Mucosa of descending colon (tissue), 3 donors: ENCODE measurements at places on chromosomes 12 and 14.

DNA sequence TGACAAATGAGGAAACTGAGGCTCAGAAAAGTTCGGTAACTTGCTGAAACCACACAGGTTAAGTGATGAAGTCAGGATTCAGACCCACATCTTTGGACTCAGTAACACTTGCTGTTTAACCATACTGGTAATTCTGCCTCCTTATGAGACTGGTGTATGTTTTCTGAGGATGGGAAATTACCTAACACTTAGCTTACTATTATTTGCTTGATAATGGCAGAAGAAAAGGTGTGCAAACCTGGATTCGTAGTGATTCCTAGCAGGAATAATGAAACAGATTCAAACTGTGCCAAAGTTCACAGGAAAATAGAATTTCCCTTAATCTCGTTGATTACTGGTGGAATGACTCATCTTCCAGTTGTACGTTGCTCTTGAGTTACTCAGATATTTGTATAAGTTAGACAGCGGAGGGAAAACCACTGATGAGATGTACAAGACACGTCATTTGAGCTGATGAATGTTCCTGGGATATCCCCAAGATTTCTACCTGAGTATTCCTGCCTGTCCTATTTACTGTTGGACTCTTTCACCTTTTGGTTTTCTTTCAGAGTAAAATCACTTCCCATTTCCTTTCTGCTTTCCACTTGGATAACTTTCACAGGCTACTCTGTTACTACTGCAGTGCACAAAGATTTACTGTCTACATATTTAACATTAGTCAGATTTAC, 37.5 kb downstream of the PRORP start:
- no peak for DNase-seq

- no peak for DNase-seq
Observed at GRCh38 chr12:75587340-75588106, 76.1 kb upstream of the KRR1 start.

- DNase-seq: no peak
Observed at GRCh38 chr12:108295641-108296040, 43.5 kb downstream of the CMKLR1 start.

DNA sequence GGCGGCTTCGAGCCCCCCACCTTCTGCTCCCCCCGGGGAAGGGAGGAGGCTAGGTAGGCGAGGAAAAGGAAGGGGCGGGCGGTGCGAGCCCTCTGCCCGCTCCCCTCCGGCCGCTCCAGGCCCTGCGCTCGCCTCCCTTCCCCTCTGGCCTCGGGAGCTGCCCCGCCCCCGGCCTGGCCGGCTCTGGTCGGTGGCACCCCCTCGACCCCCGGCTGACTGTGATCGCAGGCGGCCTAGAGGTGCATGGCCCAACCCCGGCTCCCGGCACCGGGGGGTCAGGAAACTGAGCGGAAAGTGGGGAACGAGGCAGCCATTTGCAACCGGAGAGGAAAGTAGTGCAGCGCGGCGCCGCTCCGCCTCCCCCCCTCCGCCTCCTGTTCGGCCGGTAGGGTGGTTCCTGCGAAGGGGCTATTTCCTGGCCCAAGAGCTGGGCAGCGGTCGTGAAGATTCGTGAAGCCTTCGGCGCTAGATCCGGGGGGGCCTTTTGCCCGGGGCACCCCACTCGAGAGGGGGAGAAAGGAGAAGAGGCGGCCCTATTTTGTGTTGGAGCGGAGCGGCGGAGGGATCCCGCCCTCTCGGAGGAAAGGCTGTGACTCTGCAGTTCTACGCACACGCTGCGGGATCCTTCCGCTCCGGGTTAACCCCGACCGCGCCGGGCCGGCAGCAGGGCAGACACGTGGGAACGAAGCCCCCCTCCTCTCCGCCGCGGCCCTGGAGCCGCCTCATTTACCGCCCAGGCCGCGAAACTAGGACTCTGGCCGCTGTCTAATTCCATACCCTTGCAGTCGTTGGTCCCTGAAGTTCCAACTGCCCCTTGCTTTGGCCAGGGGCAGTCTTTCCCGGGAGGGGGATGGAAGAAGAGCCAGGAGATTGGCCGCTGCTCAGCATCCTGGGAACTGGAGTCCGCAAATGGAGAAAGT, at the start of gene KMT2D:
KMT2D (minus strand) TSS at position 558 of the 920 bp plus-strand sequence. CDS start 5,470 bp downstream, outside the sequence.
- DNase-seq: peak; percentile 93

- DNase-seq: peak; percentile 53
Observed at GRCh38 chr12:39619660-39620433, at the start of gene ABCD2. Gene ABCD2, minus strand, starts transcription at chr12:39619803. Its CDS starts 188 bp downstream, at chr12:39619615.

- DNase-seq: peak; percentile 86
Observed at GRCh38 chr12:110245369-110245772, 35.7 kb upstream of the ATP2A2 start.

DNA sequence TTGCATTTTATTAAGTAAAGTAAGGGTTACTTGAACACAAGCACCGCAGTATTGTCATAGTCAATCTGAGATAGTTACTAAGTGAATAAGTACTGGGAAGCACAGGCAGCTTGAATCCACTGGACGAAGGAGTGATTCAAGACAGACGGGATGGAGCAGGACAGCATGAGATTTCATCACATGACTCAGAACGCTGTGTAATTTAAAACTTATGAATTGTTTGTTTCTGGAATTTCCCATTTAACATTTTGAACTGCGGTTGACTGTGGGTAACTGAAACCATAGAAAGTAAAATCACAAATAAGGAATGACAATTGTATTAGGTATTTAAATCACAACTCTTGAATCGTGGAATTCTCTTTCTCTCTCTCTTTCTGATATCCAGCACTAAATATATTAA, 1630.4 kb upstream of the SEL1L start:
- no peak for DNase-seq

GRCh38 chr12:6962285-6963015, 8.0 kb downstream of the PHB2 start:
- peak; percentile 85 for DNase-seq

DNA sequence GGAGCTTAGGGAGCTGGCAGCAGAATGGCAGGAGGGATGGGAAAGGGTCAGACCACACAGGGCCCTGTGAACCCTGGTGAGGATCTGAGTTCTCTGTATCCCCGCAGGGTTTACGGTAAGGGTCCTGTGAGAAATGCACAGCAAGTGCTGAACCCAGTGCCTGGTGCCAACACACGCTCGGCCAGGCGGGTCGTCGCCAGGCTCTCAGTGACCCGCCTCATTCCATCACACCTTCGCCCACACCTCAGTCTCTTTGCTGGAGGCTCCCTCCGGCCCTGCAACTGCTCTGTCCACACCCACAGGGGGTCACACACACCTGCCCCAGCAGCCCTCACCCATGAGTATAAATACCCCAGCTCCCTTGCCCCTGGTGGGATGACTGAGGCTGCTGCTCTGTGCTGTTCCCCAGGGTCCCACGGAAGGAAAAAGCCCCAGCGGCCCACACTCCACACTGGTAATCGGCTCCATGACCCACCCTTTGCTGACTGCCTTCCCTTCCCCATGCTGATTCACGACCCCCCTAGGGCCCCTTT, 23.1 kb downstream of the CAMKK2 start:
- no peak for DNase-seq

- no peak for DNase-seq
Observed at GRCh38 chr14:68403191-68404145, 389.4 kb downstream of the ZFP36L1 start.

GRCh38 chr14:105425823-105426247, 6.2 kb downstream of the MTA1 start:
- no peak for DNase-seq

GRCh38 chr14:71444030-71444822, 488.0 kb upstream of the RGS6 start:
- DNase-seq: no peak

DNA sequence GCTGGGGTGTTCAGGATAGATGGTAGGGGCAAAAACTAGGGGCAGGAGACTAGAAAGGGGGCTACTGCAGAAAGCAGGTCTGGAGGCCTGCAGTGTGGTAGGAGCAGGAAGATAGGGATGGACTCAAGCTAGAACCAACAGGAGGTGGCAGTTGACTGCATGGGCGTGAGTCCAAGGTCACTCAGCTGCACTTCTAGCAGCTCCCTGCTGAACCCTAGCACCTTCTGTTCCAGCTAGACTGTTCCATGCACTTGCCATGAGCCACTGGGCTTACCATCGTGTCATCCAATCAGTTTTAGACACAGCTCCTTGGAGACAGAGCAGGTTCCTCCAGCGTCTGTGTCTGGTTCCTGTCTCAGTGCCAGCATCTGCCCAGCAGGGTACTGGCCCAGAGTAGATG, 11.3 kb upstream of the KRT8 start:
- no peak for DNase-seq

DNA sequence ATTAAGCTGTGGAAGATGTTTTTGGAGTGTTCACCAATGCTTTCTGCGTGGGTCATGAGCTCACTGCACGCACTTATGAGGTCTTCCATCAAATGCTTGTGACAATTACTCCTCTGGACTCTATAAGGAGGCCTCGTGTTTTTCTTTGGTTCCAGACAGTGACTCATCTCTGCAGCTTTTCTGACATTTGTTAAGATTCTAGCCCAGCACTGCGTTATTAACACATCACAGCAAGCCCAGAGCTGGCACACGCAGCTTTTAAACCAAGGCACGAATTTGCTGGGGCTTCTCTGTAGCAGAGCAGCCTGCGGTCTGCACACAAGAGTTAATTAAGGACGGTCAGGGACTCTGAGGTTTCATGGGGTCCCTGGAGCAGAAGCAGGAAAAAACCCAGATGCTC, 16.9 kb downstream of the MEG3 start:
- peak; percentile 15 for DNase-seq

- DNase-seq: peak; percentile 68
Observed at GRCh38 chr12:68746572-68747180, 700 bp downstream of the SLC35E3 start.

DNA sequence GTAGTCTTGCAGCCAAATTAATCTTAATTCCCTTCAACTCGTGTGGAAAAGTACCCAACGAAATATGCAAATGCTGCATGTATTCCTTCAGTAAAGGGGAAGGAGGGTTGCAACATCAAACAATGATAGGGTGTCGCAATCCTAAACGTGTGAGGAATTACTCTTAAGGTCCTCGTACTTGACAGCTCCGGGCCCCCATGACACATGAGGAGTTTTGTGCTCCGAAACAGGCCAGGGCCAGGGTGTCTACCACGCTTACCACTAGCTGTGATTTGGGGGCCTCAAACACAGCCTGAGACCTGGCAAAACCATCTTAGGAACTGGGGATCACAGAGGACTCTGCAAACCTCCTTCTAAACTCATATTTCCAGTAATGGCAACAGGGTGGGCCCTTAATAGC, 20.4 kb downstream of the FOS start:
- DNase-seq: no peak

- DNase-seq: no peak
Observed at GRCh38 chr14:62528296-62528695, 517.0 kb downstream of the KCNH5 start.

GRCh38 chr14:101564819-101565698, 3.8 kb downstream of the DIO3 start:
- peak; percentile 38 for DNase-seq

- DNase-seq: no peak
Observed at GRCh38 chr12:104010121-104010520, 39.9 kb downstream of the GLT8D2 start.

DNA sequence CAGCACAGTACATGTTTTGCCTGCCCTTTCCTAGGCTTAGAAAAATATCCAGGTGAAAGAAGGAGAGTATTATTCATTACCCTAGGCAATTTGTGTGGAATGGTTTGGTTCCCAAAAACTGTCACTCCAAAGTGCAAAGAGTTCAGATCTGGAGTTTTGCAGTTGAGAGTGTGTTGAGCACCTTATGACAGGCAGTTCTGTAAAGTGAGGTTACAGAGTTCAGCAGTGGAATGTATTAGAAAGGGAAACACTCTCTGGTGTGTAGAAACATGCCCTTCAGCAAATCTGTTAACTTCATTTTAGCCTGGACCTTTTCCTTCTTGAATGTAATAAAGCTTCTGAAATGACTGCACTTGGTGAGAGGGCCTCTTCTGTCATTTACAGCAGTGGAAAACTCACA, 154.0 kb upstream of the SSTR1 start:
- no peak for DNase-seq

- no peak for DNase-seq
Observed at GRCh38 chr12:57092529-57092862, 3.6 kb downstream of the NAB2 start.

GRCh38 chr12:109538191-109538863, 35.0 kb downstream of the MMAB start:
- no peak for DNase-seq

DNA sequence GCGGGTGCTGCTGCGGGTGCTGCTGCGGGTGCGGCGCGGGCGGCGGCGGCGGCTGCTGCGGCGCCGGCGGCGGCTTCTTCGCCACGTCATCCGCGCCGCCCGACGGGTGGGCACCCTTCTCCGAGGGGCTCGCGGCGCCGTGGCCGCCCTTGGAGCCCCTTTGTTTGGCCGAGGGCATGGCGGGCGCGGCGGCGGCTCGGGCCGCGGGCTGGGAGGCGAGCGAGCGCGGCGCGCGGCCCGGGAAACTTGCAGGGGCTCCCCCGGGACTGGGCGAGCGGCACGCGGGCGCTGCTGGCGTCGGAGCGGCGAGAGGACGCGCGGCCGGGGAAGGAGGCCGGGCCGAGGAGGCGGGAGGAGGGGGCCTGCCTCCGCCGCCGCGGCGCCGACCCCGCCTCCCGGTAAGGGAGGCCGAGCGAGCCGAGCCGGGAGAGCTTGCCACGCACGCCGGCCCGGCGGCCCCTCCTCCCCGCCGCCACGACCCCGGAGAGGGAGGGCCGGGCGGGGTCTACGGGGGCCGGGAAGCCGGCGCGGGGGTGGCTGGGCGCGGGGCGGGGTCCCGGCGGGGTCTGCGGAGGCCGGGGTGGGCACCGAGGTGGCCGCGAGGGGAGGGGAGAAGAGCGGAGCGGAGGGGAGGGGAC, at the start of gene CKAP4:
CKAP4 (minus strand) TSS at position 347 of the 638 bp plus-strand sequence; CDS start at position 178, 169 bp downstream.
- DNase-seq: peak; percentile 87

- no peak for DNase-seq
Observed at GRCh38 chr14:24875203-24875838, 174.6 kb downstream of the STXBP6 start.

GRCh38 chr14:59771577-59771976, 99.0 kb downstream of the RTN1 start:
- no peak for DNase-seq

DNA sequence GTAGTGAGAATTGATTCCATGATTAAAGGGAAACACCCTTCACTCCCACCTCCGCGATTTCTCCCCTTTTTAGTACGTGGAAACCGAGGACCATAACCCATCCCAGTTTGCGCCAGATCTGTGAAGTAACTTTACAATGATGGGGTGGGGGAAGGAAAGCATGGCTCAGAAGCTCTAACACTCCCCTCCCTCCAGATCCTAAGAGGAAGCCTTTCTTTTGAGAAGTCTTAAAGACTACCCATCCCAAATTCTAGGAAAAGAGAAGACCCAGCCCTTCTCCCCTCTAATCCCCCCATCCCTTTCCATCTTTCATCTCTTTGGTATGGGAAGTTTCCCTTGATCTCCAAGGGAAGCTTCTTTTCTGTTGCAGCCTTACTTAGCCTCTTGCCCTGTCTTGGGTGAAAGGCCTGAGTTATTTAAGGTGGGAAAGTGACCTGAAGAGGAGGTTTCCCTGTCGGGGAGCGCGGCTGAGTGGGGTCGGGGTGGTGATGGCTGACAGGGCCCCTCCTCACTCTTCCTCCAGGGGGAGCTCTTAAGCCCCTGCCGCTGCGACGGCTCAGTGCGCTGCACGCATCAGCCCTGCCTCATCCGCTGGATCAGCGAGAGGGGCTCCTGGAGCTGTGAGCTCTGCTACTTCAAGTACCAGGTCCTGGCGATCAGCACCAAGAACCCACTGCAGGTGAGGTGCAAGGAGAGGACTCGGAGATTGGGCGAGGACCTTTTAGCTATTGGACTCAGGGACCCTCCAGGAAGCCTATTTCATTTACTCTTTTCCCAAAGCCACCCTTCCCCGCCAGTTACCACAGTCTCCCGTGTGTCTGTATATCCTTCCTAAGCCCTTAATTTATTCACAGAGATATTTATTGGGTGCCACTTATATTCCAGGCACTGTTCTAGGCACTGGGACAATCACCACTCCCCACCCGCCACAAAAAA, 1.8 kb downstream of the MARCHF9 start:
- peak; percentile 73 for DNase-seq

- DNase-seq: no peak
Observed at GRCh38 chr12:56863789-56864188, 70.4 kb downstream of the SDR9C7 start.
